ENCODE measurements at places on chromosomes 2 and 18.

- no peak for DNase-seq
Observed at GRCh38 chr2:59322005-59322404, 1080.9 kb upstream of the FANCL start.

DNA sequence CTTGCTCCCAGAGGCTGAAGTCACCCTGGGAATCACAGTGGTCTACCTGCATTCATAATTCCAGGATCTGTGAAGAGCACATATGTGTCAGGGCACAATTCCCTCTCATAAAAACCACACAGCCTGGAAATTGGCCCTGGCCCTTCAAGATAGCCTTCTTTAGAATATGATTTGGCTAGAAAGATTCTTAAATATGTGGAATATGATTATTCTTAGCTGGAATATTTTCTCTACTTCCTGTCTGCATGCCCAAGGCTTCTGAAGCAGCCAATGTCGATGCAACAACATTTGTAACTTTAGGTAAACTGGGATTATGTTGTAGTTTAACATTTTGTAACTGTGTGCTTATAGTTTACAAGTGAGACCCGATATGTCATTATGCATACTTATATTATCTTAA is 24.2 kb downstream of the ICOS start:
- no peak for DNase-seq

DNA sequence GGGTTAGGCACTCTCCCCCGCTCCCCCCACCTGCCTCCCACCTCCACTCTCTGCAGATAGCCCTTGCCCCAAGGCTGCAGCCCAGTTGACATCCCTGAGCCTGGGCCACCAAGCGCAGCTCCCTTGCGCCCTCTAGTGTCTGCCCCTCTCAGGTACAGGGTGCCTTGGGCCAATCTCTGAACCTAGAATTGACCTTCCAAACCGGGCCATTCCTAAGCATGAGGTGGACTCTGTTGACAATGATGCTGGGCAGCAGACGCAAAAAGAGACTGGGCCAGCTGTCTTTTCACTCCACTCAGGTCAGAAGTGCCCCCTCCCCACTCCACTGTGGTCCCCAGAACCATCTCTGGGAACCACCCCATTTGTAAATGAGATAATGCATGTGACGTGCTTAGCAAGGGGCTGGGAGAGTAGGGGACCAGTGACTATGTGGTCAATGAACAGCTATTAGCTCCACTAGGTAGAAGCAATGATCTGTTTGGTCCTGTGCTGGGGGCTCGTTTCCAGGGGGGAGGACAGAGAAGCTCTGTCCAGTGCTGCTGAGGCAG is 43.3 kb upstream of the PLB1 start:
- DNase-seq: no peak

GRCh38 chr2:56047136-56047535 is 123.6 kb upstream of the EFEMP1 start:
- DNase-seq: no peak

DNA sequence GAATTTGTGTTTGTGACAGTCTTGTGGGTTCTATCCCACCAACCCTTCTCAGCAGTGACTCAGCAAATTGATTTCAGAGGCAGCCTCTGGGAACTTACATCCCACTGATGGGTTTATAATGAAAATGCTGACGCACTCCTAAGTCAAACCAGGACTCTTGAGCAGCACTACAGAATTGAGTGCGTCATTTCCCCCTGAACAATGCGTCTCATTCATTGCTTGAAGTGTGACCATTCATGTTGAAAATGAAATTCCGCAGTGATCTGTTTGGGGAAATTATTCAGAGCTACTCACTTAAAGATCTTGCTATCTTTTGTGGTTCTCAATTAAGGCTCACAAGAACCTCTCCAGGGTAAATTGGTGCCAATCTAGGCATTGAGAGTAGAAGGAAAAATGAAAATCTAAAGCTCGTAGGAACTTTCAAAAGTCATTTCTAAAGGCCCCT is 417.7 kb upstream of the SLC14A2 start:
- DNase-seq: no peak

- DNase-seq: no peak
Observed at GRCh38 chr2:19474128-19474527, 115.7 kb upstream of the OSR1 start.

- no peak for DNase-seq
Observed at GRCh38 chr2:236176417-236176816, 8.2 kb upstream of the GBX2 start.

DNA sequence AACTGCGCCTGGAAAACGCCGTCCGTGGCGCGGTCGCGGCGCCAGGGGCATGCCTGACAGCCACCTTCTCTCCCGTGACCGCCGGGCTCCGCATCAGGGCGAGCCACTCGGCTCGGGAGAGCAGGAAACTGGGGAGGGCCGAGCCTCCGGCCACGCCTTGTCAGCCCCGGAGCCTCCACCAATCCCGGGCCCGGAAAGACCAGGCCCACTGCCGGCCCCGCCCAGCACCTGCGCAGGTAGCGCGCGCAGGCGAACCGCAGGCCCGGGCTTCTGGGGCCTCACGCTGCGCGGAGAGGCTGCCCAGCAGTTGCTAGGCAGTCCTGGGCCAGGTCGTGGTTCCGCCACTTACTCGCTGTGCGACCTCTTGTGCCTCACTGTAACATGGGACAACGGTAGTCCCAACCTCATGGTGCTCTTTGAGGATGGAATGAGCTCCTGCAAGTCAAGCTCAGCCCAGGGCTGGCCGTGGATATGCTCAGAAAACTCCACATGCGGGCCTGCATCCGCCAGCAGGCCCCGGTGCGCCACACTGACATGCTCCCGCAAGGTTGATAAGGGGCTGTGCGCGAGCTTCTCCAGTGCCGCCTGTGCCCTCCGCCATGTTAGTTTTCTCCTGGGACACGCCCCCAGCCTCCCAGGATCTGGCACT is 97.1 kb downstream of the INHBB start:
- DNase-seq: no peak

DNA sequence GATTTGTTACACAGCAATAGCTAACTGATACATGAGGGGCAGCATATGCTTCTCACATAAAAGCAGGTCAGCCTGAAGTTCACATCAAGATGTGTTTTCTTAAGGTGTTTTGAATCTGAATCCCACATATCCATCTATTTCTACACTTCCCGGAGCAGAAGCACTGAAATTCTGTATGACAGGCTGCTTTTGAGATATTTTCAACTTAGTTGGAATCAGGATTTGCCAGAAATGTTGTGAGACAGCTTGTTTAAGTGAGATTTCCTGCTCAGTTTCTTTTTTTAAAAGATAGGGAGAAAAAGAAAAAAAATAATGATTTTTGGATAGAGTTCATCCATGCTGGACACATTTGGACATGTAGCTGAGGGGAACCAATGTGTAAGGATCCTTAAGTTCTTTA is 501.5 kb upstream of the CELF4 start:
- no peak for DNase-seq

GRCh38 chr2:6749962-6750361 is 115.7 kb downstream of the CMPK2 start:
- DNase-seq: no peak

- DNase-seq: no peak
Observed at GRCh38 chr2:31150120-31150670, 12.0 kb upstream of the GALNT14 start.

DNA sequence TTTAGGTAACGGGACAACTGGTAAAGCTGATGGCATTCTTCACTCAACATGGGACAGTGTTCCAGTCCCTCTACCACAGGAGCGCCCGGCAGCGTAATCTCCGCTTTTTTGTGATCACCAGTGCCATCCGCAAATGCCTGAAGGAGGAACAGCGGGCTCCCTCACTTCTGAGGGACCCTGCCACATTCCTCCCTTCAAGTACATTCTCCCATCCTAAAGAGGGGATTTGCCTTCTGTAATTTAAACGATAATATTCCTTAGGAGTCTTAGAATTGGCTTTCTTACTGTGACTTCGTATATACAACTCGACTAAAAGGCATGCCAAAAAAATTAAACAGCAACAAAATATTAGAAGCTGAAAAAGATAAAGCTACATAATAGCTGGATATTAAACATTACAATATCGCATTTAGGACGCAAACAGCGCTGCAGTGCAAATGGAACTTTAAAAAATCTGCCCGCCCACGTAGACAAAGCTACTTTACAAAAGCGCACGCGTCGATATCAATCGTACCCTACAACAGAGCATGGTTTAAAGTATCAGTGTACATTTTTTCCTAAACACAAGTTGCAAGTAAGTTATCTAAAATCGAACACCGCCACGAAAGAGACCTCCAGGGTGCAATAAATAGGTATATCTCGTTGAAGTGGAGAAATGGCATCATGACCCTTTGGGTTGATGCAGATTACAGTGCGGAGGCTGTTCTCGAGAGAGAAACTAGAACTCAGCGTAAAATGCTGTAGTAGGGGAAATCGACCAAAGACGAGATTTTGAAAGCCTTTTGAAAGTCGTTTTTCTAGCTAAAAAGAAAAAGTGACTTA is 2.3 kb upstream of the VSNL1 start:
- DNase-seq: peak; percentile 4

GRCh38 chr2:232891621-232892071 is 21.6 kb downstream of the SNORC start:
- DNase-seq: no peak

- DNase-seq: no peak
Observed at GRCh38 chr18:48925491-48925780, 25.3 kb downstream of the SMAD7 start.

- no peak for DNase-seq
Observed at GRCh38 chr2:233087713-233088112, 27.6 kb downstream of the INPP5D start.

DNA sequence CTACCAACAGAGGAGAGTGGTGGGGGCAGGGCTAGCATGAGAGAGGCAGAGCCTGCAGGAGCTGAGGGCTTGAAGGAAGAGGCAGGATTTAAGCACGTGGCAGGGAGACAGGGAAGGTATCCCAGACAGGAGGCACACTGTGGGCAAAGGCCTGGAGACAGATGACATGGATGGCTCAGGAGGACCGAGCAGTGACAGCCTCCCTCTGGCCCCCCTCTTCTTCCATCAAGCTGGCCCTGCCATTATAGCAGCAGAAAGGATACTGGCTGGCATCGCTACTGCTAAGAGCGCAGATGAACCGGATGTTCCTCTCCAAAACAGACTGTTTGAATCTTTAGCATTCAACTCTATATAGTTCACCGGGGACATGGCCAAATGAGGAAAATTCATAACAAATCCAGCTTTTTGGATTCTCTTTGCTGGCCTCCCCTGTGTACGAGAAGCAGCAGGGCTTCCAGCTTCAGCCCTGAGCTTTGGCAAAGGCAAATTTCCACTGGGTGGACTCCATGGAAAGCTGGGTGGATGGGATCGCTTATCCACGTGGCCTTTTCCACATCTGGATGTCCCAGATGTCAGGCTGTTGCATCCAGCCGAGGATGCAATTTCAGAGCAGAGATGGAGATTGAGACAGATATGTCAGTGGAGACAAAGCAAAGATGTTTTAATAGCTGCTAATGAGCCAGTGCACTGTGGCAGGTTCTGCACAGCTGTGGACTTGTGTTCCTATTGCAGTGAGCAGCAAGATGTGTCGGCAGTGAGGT is 36.2 kb downstream of the CAPN13 start:
- no peak for DNase-seq

DNA sequence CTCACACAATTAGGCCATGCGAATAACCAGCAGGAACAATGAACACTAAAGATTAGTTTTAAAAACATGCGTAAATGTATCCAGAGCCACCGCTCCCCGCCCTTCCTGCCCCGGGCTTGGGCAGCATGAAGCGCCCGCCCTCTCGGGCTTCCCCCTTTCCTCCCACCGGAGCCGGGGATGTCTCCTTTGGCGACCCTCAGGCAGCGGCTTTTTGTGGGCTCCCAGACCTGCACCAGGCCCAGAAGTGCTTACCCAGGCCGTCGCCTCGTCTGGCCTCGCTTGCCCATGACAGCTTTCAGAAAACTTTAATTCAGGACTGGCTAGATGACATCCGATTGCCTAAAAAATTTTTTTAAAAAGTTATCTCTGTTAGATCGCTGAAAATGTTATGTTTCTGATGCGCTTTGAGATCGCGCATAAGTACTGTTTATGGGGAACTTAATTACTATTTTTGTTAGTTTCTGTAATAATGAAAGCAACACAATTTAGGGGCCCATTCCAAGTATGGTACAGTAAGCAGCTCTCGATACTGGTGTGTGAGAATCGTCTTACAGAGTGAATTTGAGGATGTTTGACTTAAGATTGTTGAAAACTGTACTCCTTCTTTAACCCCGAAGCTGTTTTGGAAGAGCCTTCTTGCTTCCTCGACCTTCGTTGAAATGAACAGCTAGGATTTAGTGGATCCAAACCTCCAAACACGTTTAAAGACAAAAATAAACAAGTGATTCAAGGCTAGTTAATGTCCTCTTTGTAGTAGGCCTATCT is 1.1 kb downstream of the MAP3K20 start:
- no peak for DNase-seq

DNA sequence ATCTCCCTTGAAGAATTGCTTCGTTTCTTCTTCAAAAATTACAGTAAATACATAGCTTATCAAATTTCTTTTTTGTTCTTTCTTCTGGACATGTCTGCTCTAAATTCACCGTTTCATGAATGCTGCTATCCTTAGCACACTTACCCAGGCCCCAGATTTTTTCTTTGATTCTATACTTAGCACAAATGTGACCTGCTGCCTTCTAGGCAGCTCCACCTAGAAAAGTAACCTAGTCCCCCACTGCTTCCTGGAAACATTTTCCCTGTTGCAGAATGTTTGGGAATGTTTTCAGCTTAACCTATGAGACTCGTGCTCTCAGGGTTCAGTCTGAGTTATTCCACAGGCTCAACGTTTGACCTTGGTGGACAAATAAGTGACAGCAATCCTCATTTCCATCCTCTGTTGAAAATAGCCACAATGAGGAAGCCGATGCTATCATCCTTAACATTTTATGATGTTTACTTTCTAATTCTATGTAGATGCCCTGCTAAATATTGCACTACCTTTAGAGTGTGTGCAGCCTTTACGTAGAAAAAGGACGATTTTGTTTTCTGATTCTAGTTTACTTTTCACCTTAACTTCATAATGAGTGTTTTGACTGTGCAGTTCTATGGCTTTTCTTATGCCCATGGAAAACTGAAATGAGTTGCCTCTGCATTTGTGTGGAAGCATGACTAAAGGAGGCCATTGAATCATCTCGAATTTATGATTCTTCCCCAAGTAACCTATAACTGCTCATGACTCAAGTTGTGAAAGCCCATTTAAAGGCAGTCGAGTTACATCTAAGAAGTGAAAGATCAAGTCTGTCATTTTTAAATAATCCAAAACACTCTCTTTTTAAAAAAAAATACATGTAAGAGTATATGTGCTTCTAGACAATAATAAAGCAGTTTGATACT is 47.7 kb downstream of the TMEM182 start:
- DNase-seq: no peak

GRCh38 chr18:3392467-3392855 is 57.5 kb upstream of the TGIF1 start:
- no peak for DNase-seq
